ENCODE measurements at places on chromosomes 1 and 21. TPM values are rescaled to one million over a fixed set of nuclear protein-coding genes. Genes with fewer than 3 reads are reported as not detected.

GRCh38 chr1:172863031-172863430, 187.7 kb downstream of the TNFSF18 start:
- no peak overlapping the region for H3K4me3 ChIP-seq
- no peaks in the 10 kb centered on the region for H3K4me1 ChIP-seq
- no peak overlapping the region for H3K27ac ChIP-seq
- H3K36me3 ChIP-seq = no peaks in the 10 kb centered on the region
- H3K27me3 ChIP-seq = no peaks in the 10 kb centered on the region
- no peak for DNase-seq

Gene PYHIN1
- 0.32 TPM for polyA plus RNA-seq

Gene CDK18
- 2.4 TPM for polyA plus RNA-seq

Gene REN
- not detected for polyA plus RNA-seq

GRCh38 chr1:172470149-172470548, 26.3 kb upstream of the PIGC start:
- no peak overlapping the region for H3K27ac ChIP-seq
- no peaks in the 10 kb centered on the region for H3K36me3 ChIP-seq
- no peak overlapping the region for H3K4me3 ChIP-seq
- H3K27me3 ChIP-seq = no peaks in the 10 kb centered on the region
- peaks cover 2% of the 10 kb centered on the region for H3K4me1 ChIP-seq

DNA sequence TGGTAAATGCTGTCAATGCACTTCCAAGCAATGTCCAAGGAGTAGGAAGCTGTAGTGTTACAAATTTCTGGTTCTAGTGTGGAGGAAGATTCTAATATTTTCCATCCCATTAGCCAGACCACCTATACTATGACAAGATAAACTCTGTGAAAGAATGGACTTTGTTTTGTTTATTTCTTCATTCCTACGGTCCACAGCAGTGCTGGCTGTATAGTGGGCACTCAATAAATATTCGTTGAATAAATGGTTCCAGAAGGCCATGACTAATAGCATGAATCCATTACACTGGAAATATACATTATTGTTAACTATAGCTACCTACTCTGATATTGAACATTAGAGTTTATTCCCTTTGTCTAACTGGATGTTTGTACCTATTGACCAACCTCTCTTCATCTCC, 8.3 kb upstream of the MYSM1 start:
- H3K4me1 ChIP-seq = no peaks in the 10 kb centered on the region
- H3K36me3 ChIP-seq = no peaks in the 10 kb centered on the region
- H3K27ac ChIP-seq = no peak overlapping the region
- DNase-seq = no peak

GRCh38 chr1:47835409-47835808, 161.8 kb downstream of the TRABD2B start:
- H3K36me3 ChIP-seq = no peaks in the 10 kb centered on the region
- H3K27me3 ChIP-seq = no peaks in the 10 kb centered on the region
- no peak overlapping the region for H3K4me3 ChIP-seq
- H3K27ac ChIP-seq = no peak overlapping the region

Gene ADAMTSL4
- 12.2 TPM for polyA plus RNA-seq

Gene TPTE
- not detected for polyA plus RNA-seq

- H3K27me3 ChIP-seq = no peaks in the 10 kb centered on the region
- H3K4me3 ChIP-seq = no peak overlapping the region
- H3K27ac ChIP-seq = no peak overlapping the region
- peak; percentile 70 for DNase-seq
- no peaks in the 10 kb centered on the region for H3K36me3 ChIP-seq
Observed at GRCh38 chr21:36419996-36420395, 34.8 kb downstream of the CHAF1B start.

Gene NBPF4
- not detected for polyA plus RNA-seq

Gene AKR7A3
- 69.6 TPM for polyA plus RNA-seq

GRCh38 chr1:206875752-206876377, 10.4 kb downstream of the IL20 start:
- H3K27ac ChIP-seq = no peak overlapping the region
- no peak for DNase-seq
- H3K4me3 ChIP-seq = no peak overlapping the region
- H3K4me1 ChIP-seq = no peaks in the 10 kb centered on the region
- H3K36me3 ChIP-seq = no peaks in the 10 kb centered on the region
- no peaks in the 10 kb centered on the region for H3K27me3 ChIP-seq

DNA sequence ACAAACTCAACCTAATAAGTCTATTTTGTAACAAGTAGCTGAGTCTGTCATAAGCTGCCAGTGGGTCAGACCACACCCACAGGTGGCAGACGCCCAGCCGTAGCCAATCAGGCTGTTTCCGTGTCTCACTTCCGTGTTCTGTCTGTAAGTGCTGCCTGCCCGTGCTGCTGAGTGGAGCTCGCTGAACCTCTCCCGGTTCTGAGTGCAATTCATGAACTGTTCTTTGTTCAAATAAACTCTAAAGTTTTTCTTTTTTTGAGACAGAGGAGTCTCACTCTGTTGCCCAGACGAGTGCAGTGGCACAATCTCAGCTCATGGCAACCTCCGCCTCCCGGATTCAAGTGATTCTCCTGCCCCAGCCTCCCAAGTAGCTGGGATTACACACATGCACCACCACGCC, 25.1 kb downstream of the POFUT2 start:
- H3K4me1 ChIP-seq = peaks cover 2% of the 10 kb centered on the region
- H3K36me3 ChIP-seq = peaks cover 19% of the 10 kb centered on the region
- no peaks in the 10 kb centered on the region for H3K27me3 ChIP-seq
- DNase-seq = no peak
- peak overlapping the region; percentile 82 for H3K27ac ChIP-seq

GRCh38 chr1:60895701-60896100, 186.7 kb upstream of the NFIA start:
- DNase-seq = no peak
- no peak overlapping the region for H3K4me3 ChIP-seq
- H3K27me3 ChIP-seq = no peaks in the 10 kb centered on the region
- no peak overlapping the region for H3K27ac ChIP-seq

GRCh38 chr1:178560871-178561376, 48.0 kb downstream of the TEX35 start:
- no peaks in the 10 kb centered on the region for H3K27me3 ChIP-seq
- no peak overlapping the region for H3K4me3 ChIP-seq
- no peak overlapping the region for H3K27ac ChIP-seq
- no peak for DNase-seq
- H3K36me3 ChIP-seq = no peaks in the 10 kb centered on the region

Gene MPL
- 0.03 TPM for polyA plus RNA-seq

Gene SPRR2G
- not detected for polyA plus RNA-seq

Gene CRB1
- polyA plus RNA-seq = not detected

- peaks cover 4% of the 10 kb centered on the region for H3K36me3 ChIP-seq
- peaks cover 17% of the 10 kb centered on the region for H3K4me1 ChIP-seq
- H3K4me3 ChIP-seq = no peak overlapping the region
- no peak for DNase-seq
- H3K27me3 ChIP-seq = no peaks in the 10 kb centered on the region
Observed at GRCh38 chr1:44783697-44784093, 4.3 kb downstream of the BEST4 start.

Gene GDAP2
- 3.0 TPM for polyA plus RNA-seq

Gene TNFRSF25
- 0.78 TPM for polyA plus RNA-seq

Gene TLCD4
- 24.9 TPM for polyA plus RNA-seq

DNA sequence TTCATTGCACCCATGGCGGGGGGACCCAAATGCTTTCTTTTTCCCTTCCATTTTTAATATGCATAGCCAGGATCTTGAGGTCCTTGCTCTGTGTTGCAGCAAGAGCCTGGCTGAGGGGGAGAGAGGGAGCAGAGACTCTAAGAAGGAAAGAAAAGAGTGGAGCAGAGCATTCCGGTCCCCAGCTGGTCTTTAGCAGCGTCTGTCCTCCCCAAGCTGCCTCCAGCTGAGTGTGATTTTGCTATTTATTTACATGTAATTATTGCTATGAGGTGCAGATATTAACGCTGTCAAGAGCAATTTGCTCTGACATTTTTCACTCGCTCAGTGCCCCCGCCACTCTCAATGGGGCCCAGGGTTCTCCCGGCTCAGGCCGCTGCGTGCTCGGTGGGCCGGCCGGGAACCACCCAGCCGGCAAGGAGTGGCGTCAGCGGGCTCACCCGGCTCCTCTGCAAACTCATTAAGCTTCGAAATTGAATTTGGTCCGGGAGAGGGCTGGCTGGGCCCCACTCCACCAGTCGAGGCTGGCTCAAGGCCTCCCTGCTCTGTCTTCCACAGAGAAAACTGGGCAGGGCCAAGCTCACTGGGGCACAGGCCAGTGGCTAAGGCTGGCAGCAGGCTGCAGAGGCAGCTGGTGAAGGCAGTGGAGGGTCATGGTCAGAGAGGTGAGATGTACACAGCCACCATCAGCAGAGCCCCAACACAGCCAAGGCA, 93.2 kb downstream of the PAX7 start:
- no peak overlapping the region for H3K4me3 ChIP-seq
- no peak for DNase-seq
- peaks cover 2% of the 10 kb centered on the region for H3K27me3 ChIP-seq
- no peaks in the 10 kb centered on the region for H3K4me1 ChIP-seq
- no peaks in the 10 kb centered on the region for H3K36me3 ChIP-seq
- no peak overlapping the region for H3K27ac ChIP-seq

GRCh38 chr1:159877695-159878444, 15.4 kb upstream of the VSIG8 start:
- no peaks in the 10 kb centered on the region for H3K27me3 ChIP-seq
- H3K4me1 ChIP-seq = no peaks in the 10 kb centered on the region
- no peak overlapping the region for H3K27ac ChIP-seq

DNA sequence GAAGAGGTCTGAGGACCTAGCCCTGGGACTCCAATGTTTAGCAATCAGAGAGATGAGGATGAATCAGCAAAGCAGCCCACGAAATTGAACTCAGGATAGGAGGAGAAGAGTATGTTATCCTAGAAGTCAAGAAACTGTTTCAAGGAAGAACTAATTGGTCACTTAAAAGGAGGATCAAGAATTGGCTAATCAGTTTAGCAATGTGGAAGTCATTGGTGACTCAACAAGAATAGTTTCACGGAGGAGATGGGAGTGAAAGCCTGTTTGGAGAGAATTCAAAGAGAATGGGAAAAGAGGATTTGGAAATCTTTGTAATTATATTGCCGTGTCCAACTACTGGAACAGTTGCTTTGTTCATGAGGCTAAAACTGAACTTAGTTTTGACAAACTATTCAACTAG, 7.4 kb downstream of the HMCN1 start:
- DNase-seq = no peak
- H3K36me3 ChIP-seq = no peaks in the 10 kb centered on the region
- no peaks in the 10 kb centered on the region for H3K27me3 ChIP-seq
- H3K27ac ChIP-seq = no peak overlapping the region
- H3K4me1 ChIP-seq = no peaks in the 10 kb centered on the region

- DNase-seq = no peak
- no peaks in the 10 kb centered on the region for H3K36me3 ChIP-seq
- no peak overlapping the region for H3K4me3 ChIP-seq
- no peaks in the 10 kb centered on the region for H3K4me1 ChIP-seq
- H3K27ac ChIP-seq = no peak overlapping the region
- peaks cover 9% of the 10 kb centered on the region for H3K27me3 ChIP-seq
Observed at GRCh38 chr21:29943885-29944284, 4.1 kb upstream of the GRIK1 start.

GRCh38 chr1:103250441-103250861, 142.1 kb upstream of the COL11A1 start:
- H3K36me3 ChIP-seq = no peaks in the 10 kb centered on the region
- no peaks in the 10 kb centered on the region for H3K27me3 ChIP-seq
- H3K4me1 ChIP-seq = no peaks in the 10 kb centered on the region

Gene VHLL
- polyA plus RNA-seq = not detected

GRCh38 chr1:30452925-30453324, 270.5 kb downstream of the MATN1 start:
- no peak overlapping the region for H3K4me3 ChIP-seq
- no peaks in the 10 kb centered on the region for H3K36me3 ChIP-seq
- H3K4me1 ChIP-seq = no peaks in the 10 kb centered on the region
- H3K27ac ChIP-seq = no peak overlapping the region
- H3K27me3 ChIP-seq = no peaks in the 10 kb centered on the region
- no peak for DNase-seq

DNA sequence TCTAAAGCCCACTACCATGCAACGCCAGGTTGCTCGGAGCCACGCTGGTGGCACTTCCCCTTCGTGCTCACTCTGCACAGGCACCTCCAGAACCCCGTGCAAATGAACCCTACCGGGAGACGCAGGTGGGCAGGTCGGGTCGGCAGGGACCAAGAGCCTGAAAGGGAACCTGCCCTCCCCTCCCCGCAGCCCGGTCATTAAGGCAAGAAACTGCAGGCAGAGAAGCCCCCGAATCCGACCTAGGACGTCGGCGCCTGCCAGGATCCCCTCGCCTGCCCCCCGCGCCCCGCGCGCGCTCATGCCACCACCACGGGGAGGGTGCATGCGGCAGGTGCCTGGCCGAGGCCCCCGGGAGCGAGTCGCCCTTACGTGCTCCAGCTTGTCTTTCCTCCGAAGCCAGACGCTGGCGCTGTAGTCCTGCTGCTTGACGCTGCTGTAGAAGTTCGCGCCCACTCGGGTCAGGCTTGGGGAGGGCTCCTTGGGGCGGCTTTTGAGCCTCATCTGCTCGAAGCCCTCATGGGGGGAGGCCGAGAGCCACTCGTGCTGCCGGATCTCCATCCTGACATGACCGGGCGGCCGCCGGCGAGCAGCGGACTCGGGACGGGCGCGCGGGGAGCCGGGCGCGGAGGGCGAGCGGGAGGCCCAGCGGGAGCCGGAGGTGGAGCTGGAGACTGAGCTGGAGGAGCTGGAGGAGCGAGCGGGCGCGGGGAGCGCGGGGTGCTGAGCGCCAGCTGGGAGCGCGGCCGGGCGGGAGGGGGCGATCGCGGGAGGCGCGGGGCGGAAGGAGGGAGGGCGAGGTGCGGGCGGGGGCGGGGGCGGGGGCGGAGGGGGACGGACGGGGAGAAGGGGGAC, 552 bp downstream of the PLD5 start:
- no peak for DNase-seq
- no peaks in the 10 kb centered on the region for H3K36me3 ChIP-seq
- peaks cover 10% of the 10 kb centered on the region for H3K27me3 ChIP-seq
- H3K27ac ChIP-seq = no peak overlapping the region
- H3K4me1 ChIP-seq = peaks cover 2% of the 10 kb centered on the region

- no peak for DNase-seq
- no peaks in the 10 kb centered on the region for H3K27me3 ChIP-seq
- H3K4me3 ChIP-seq = no peak overlapping the region
- no peak overlapping the region for H3K27ac ChIP-seq
- peaks cover under 1% of the 10 kb centered on the region for H3K36me3 ChIP-seq
Observed at GRCh38 chr21:34845521-34846451, 177.0 kb downstream of the CLIC6 start.

Gene SUCO
- polyA plus RNA-seq = 4.6 TPM

GRCh38 chr21:42558368-42558767, 44.7 kb downstream of the SLC37A1 start:
- peaks cover 14% of the 10 kb centered on the region for H3K36me3 ChIP-seq
- no peaks in the 10 kb centered on the region for H3K27me3 ChIP-seq
- DNase-seq = no peak
- H3K4me1 ChIP-seq = peaks cover 5% of the 10 kb centered on the region

- H3K4me3 ChIP-seq = no peak overlapping the region
- no peak for DNase-seq
- peaks cover 2% of the 10 kb centered on the region for H3K4me1 ChIP-seq
- H3K27ac ChIP-seq = no peak overlapping the region
- H3K36me3 ChIP-seq = no peaks in the 10 kb centered on the region
Observed at GRCh38 chr1:49397086-49397485, 620.4 kb upstream of the BEND5 start.

DNA sequence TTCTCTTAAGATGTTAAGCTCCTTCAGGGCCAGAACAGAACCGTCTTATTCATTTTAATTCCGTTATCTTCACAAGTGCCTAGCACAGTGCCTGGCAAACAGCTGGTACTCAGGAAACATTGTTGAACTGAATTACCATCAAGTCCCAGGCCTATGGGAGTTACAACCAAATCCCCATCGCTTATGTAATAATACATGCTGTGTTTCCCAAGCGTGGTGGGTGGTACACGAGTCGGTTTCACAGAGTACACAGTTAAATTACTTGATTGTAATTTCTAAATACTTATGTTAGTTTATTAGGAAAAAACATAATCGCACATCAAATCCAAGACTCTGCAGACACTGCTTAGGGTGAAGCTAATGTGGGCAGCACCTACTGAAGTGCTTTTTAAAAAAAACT, 1.0 kb downstream of the ANGEL2 start:
- no peaks in the 10 kb centered on the region for H3K27me3 ChIP-seq
- H3K36me3 ChIP-seq = no peaks in the 10 kb centered on the region
- H3K27ac ChIP-seq = peak overlapping the region; percentile 69
